ENCODE measurements at places on chromosomes 2 and 18.

DNA sequence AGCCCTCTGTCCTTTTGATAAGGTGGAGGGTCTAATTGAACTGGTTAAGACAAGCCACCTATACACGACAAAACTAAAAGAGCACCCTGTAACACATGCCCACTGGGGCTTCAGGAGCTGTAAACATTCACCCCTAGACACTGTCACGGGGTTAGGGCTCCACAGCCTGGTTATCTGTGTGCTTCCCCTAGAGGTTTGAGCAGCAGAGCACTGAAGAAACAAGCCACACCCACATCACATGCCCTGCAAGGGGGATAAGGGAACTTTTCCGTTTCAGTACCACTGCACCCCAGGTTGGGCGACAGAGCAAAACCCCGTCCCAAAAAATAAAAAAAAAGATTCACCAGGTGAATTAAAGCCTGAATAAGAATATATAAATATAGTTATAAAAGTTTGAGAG lies 913.7 kb upstream of the ACVR2A start:
- DNase-seq = no peak

DNA sequence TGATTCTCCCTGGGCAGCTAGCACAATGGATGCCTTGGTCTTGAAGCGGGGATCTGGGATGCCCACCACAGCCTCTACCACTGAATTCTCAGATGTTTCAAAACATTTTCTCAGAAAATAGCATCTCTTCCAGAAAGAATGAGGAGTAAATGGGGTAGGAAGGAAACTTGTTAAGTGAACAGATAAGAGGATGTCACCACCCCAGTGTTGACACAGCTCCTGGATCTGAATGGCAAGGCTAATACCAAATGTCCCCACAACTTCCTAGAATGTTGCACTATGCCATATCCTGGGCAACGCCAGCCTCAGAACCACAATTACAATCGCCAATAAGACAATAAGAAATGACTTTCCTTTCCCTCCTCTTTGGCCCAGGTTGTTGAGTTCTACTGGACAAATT lies 177.2 kb downstream of the BCL11A start:
- no peak for DNase-seq

DNA sequence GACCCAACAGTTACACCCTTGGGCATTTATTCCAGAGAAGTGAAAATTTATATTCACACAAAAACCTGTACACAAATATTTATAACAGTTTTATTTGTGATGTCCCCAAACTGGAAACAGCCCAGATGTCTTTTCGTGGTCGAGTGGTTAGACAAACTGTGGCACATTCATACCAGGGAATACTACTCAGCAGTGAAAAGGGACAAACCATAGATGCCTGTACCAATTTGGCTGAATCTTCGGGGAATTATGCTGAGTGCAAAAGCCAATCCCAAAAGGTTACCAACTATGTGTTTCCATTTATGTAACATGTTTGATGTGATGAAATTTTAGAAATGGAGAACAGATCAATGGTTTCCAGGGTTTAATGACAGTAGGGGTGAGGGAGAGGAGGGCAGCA lies 154.3 kb downstream of the GLI2 start:
- DNase-seq = no peak

GRCh38 chr2:60364491-60364890 lies 189.0 kb downstream of the BCL11A start:
- no peak for DNase-seq

- no peak for DNase-seq
Observed at GRCh38 chr2:60488291-60488690, 65.2 kb downstream of the BCL11A start.

DNA sequence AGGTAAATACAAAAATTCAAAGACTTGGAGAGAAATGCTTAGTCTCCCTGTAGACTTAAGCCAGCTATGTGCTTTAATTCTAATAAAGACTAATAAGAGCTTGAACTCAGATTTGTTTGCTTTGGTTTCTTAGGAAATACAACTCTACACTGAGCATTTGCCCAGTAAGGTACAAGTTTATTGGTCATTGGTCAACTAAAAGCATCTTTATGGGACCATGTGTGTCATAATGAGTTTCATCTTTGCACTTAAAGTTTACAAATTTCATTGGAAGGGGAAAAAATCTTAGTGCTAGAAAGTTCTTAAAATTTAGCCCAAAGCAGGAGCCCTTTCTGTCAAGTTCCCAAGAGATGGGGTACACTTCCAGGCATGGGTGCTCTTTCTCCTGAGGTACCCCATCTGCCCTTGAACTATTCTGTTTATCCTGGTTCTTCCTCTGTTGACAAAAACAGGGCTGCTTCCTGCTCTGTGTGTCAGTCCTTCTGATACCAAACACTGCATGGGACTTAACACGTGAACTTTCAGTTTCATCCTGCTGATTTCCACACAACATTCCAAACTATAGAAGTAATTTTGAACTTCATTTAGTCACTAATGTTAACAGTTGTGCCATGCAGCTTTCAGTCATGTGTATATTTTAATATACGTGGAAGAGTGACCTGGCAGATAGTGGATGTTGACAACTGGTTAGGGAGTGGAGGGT lies 200.2 kb downstream of the TPGS2 start:
- no peak for DNase-seq

- no peak for DNase-seq
Observed at GRCh38 chr2:115234186-115234585, 791.7 kb downstream of the DPP10 start.

DNA sequence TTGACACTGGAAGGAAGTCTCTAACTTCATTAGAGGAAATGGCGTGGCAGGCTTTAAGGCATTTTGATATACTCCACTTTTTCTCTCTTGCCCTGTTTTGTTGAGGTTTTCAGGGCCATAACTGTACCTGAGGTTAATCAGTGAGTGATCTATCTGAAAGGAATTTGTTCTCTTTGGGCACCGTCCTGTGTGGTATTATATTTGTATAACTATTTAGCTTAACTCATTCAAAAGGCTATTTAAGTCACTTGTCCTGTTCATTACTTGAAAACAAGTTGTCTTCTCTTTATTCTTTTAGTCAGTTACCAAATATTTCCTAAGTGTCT lies 180.4 kb downstream of the NEDD4L start:
- no peak for DNase-seq

DNA sequence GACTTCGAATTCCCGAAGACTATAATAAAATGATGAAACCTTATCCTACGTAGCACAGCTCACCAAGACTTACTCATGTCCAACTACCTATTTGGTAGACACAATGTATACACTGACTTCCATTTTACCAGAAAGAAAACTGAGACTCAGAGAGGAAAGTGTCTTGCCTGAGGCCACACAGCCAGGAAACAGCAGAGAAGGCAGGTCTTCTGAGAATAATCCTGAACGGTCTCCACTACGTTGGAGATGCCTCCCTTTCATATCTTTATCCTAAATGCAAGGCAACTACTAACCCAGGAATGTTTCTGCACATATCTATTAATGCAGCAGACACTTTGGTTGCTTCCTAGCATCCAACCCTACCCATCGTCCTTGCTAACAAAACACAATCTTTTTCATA lies 11.9 kb upstream of the FABP1 start:
- DNase-seq = no peak

GRCh38 chr2:221758076-221758475 lies 186.0 kb upstream of the EPHA4 start:
- no peak for DNase-seq

GRCh38 chr2:23654756-23655155 lies 269.8 kb downstream of the KLHL29 start:
- DNase-seq = no peak

DNA sequence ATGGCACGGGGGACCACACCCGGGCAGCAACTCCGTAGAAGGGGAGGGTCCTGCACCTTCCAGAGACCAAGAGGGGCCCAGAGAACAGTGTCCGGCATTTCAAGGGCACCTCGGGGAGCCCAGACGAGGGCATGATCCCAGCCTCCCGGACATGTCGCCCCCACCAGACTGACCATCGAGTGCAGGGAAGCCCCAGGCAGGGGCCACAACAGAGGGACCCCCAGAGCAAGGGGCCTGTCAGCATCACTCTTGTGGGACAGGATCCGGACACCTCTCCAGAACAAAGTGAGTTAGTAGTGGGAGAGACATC lies 50.4 kb upstream of the CTDP1 start:
- DNase-seq = no peak

DNA sequence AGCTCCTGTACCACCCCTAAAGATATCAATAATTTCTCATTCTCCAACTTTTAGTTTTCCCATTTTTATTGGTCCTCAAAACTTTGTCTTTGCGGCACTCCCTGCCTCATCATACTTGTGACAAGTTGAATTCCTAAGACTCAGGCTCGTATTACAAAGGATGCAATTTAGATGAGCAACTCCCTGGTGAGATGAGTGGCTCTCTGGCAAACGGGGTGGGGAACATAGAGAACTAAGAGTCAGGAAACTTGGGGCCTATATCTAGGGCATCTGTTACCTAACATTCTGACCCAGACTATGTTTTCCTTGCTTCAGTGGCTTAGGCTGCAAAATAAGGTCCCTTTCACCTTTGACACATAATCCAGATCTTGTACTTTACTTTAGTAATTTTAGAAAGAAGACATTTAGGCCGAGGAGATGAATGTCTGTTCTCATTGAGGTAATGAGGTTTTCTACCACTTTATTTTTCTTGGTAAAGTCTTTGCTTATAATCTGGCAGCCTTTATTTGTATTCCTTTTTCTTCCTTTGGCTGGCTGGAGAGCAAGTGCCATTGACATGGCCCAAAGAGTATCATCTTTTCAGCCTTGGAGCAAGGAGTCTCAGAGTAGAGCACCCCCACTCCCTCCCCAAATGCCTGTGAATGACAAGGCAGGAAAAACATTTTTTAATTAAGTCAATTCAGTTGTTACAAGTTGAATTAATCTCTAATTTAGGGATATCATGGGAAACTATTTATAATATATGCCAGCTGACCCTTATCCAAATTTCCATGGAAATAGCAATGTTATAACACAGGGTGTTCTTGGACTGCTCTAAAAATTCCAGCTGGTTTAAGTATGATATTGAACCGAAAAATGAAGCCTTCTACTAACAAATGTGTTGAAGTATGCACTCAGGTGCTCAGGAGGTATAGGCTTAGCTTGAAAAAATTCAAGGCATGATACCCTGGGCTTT lies 15.2 kb downstream of the TSPYL6 start:
- DNase-seq = no peak

DNA sequence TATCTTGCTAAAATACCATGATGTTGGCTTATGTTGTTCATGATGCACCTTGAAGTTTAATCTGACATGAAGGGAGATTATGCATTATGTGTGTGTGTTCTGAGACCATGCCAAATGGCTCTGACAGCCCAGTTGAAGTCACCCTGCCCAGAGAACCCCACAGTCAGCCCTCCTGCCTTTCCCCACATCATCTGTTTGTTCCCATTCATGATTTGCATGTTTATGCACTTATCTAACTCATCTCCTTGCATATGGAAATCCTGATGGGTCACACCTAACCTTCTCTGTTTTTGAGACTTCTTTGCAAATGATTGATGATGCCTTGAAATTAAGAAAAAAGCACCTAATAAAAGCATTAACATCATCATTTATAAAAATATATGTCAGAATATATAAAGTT lies 752.2 kb downstream of the GALR1 start:
- DNase-seq = no peak

- DNase-seq = no peak
Observed at GRCh38 chr2:168183308-168183997, 63.9 kb downstream of the STK39 start.

GRCh38 chr2:232567721-232568120 lies 17.2 kb downstream of the EIF4E2 start:
- DNase-seq = no peak

GRCh38 chr18:58051765-58052460 lies 7.9 kb downstream of the NEDD4L start:
- DNase-seq = no peak

DNA sequence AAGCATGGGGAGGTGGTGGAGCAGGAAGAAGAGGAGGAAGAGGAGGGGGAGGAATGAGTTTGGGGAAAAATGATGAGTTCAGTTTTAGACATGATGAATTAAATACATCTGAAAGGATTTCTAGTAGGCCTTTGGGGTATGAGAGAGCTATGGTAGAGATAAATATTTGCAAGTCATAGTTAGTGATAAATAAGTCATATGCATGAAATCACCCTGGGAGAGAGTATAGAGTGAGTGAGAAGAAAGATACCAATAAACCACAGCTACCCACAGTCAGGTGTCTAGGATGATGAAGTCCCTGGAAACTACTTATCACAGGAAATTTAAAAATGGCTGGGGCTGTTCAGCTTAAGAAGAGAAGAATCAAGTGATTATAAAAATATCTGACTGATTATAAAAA lies 240.5 kb downstream of the RDH14 start:
- no peak for DNase-seq

DNA sequence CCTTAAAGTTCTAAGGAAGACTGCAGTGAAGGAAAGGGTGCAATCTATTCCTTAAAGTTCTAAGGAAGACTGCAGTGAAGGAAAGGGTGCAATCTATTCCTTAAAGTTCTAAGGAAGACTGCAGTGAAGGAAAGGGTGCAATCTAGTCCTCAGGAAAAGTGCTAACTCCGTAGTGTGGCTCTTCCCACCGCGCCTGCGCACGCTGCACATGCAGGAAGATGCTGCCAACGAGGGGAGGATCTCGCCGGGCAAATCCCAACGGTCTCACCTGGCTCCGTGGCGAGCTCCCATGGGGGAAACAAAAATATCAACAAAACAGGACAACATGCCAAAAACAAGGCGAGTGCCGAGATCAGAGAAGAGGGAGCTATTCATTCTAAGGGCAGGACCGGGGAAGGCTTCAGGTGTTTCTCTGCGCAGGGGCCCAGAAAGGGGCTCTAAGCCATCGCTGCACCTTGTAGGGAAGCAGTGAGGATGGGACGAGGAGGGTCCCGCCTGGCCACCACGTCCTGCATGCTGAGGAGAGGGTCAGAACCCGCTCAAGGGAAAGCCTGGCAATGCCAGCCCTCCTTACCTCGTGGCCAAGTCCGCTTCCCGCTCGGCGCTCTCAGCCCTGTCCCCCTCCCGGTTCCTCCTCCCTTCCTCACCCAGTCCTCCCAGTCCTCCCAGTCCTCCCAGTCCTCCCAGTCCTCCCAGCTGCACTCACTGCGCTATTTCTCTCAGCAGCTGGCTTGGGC lies 24.5 kb downstream of the TIMM21 start:
- DNase-seq = no peak

- no peak for DNase-seq
Observed at GRCh38 chr18:34048423-34048822, 176.3 kb downstream of the NOL4 start.

- DNase-seq = no peak
Observed at GRCh38 chr2:637406-637776, 39.8 kb downstream of the TMEM18 start.

- no peak for DNase-seq
Observed at GRCh38 chr18:76258209-76258608, 236.8 kb downstream of the ZNF516 start.

Data from right lobe of liver (tissue), 6 donors.